ENCODE measurements at places on chromosomes 4 and X.

- DNase-seq: no peak
These were observed 669 bp downstream of the IRF2 start for GRCh38 chr4:184473499-184474262.

DNA sequence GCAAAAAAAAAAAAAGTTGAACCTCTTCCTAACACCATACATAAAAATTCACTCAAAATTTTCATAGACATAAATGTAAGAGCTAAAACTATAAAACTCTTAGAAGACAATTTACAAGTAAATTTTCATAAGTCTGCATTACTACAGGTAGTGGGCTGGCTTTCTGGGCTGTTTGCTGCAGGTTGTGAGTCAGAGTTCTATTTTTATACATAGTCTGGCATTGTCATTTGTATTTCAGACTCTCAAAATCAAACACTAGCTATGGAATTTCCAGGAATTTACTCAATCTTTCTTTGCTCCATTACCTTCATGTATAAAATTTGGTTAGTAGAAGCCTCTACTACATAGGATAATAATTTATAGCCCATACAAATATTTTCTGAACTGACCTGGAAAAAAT is 227.2 kb downstream of the COX18 start:
- DNase-seq: no peak

GRCh38 chr4:15692602-15693001 is 10.3 kb upstream of the BST1 start:
- DNase-seq: no peak

- DNase-seq: no peak
These were observed 134.4 kb upstream of the JADE1 start for GRCh38 chr4:128675083-128675482.

- DNase-seq: no peak
These were observed 190.6 kb upstream of the TTC29 start for GRCh38 chr4:147136310-147136709.

- no peak for DNase-seq
These were observed 34.9 kb downstream of the MGST2 start for GRCh38 chr4:139700568-139700967.

All from BJ (cell line).